ENCODE measurements at places on chromosomes 3 and 15. TPM values are rescaled to one million over a fixed set of nuclear protein-coding genes. Genes with fewer than 3 reads are reported as not detected.

The NGRN gene
- total RNA-seq, result 182 TPM

The GOLGA8T gene
- total RNA-seq, result not detected

The GRK7 gene
- total RNA-seq, result not detected

The PDIA3 gene
- total RNA-seq, result 141 TPM

The THBS1 gene
- total RNA-seq, result 1,645 TPM

The CLDN16 gene
- total RNA-seq, result not detected

The FAM107A gene
- total RNA-seq, result 92.3 TPM

The DAZL gene
- total RNA-seq, result not detected

The CADPS gene
- 1.9 TPM for total RNA-seq

The KNG1 gene
- total RNA-seq, result not detected

The PLD1 gene
- total RNA-seq, result 12.4 TPM

The TM6SF1 gene
- total RNA-seq, result 7.0 TPM

The SNTN gene
- total RNA-seq, result not detected

The GLDN gene
- 5.0 TPM for total RNA-seq

The SERINC4 gene
- not detected for total RNA-seq

The CDHR4 gene
- not detected for total RNA-seq

All from gastroesophageal sphincter (tissue), 4 donors.